ENCODE measurements at places on chromosomes 12 and 14.

DNA sequence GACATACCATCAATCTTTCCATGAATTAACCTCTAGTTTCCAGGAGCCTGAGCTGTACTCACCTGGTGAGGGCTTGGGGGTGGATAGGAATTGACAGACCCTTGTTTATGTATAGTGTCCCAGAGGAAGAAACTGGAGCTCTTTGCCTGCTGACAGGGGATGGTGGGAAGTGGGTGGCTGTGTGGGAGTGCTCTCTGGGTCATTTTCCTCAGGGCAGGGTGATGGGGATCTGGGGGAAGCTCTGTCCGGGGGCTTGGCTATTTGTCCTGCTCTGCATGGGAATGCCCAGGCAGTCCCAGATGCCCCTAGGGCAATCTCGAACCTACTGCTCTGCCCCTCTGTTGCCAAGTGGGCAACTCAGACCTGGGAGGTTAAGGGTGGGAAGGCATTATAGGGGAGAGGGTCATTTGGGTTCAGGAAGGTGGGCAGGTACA, 21.8 kb upstream of the DHRS2 start:
- DNase-seq = no peak

GRCh38 chr12:20257311-20257710, 111.0 kb upstream of the PDE3A start:
- DNase-seq = no peak

GRCh38 chr14:50210074-50210473, 21.3 kb downstream of the SOS2 start:
- DNase-seq = no peak

- no peak for DNase-seq
Measured at GRCh38 chr12:120089105-120089504, 27.4 kb downstream of the RAB35 start.

GRCh38 chr12:101935890-101936746, 58.7 kb downstream of the DRAM1 start:
- DNase-seq = peak; percentile 98

GRCh38 chr12:49784756-49785409, 43.3 kb downstream of the NCKAP5L start:
- DNase-seq = peak; percentile 41

DNA sequence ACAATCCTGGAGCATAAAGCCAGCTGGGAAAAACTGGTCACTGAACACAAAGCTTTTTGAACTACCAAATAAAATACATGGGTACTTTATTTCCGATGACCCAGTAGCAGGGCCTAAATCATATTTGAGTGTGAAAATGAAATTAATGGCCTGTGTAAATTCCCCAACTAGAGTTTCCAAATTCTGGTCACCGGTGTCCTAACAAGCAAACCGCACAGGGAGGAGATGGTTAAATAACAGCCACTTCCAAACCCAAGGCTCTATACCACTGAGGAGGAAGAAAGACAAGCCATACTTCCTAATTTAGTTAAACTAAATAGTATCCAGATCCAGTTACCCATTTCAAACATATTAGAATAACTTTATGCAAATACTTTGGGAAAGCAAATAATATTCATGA, 40.1 kb upstream of the DUSP6 start:
- no peak for DNase-seq

DNA sequence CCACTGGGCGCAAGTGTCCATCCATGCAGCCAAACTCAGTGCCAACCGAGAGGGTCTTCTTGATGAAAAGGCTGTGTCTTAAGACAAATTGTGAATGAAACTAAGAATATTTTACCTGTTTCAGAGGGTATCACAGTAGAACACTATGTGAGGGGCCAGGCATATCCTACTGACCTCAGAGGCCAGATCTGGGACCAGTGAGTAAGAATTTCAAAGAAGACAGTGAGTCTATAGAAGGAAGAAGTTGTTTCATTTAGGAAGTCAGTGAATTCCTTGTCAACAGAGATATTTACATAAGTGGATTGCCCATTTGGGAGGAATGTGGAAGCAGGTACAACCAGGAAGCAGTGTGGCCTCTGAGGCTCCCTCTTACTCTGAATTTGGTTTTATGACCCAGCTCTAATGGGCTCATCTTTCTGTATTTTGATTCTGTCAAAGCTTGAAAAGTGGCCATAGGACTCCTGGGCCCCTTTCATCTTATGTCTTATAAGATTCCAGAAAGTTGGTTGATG, 137.4 kb downstream of the ZNF664 start:
- no peak for DNase-seq

DNA sequence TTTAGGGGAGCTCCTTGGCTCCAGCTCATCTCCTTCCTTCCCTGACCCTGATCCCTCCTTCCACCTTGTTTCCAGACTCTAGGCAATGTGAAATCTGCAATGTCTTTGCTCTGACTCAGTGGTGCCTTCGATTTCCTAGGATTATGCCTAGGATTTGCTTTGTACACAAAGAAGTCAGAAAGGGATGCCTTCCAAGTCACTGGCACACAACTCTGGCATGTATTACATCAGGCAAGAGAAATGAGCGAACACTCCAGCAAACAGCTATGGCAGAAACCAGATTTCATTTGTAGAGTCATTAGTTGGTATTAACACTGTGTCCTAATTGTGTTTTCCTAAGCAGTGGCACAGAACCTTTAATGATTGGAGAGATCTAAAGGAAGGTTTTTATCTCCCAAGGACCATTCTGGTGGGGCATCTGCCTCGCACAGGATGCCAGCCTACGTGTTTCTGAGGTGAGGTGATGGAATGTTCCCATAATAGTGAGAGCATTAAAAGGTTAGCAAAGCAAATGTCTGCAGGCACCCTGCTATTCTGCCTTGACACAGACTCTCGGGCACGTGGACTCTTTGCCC, 84.9 kb downstream of the WSCD2 start:
- no peak for DNase-seq

- no peak for DNase-seq
Measured at GRCh38 chr12:63905544-63905943, 61.0 kb downstream of the SRGAP1 start.

DNA sequence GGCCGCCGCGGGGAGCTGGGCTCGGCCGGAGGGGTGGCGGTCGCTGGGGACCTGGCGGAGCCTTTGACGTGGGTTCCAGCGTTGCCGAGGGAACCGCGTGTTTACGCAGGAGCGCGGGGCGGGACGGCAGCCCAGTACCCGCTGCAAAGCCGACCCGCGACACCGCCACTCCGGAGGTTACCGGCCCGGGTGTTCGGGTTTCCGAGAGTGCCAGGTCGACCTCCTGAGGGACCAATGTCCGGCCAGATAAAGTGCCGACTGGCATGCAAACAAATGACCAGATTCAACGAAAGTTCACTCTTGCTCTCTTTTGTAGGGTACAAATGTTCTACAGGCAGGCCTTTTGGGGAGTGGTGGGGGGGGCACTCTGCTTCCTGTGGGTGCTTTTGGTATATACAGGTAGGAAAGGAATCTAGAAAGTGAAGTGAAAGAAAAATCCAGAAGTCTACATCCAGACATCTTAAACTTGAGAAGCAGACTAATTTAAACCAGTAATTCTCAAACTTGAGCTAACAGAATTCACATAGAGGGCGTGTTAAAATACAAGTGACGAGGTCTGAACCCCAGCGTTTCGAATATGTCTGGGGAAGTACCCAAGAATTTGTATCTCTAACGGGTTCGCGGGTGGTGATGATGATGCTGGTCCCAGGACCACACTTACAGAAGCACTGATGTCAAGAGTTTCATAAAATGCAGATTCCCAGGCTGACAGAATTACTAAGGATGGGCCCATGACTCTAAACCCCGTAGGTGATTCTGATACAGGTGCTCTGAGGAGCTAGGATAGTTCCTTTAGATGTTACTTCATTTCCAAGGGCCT, at the start of gene GPR135:
TSS of gene GPR135 (minus strand) at position 65 of the 820 bp plus-strand sequence. CDS start 154 bp downstream, outside the sequence.
- DNase-seq = no peak

Data from AG10803 (cell line).